ENCODE measurements at places on chromosomes 11 and 22.

GRCh38 chr11:64297699-64298358 is 2.3 kb upstream of the CATSPERZ start:
- no peak for DNase-seq

DNA sequence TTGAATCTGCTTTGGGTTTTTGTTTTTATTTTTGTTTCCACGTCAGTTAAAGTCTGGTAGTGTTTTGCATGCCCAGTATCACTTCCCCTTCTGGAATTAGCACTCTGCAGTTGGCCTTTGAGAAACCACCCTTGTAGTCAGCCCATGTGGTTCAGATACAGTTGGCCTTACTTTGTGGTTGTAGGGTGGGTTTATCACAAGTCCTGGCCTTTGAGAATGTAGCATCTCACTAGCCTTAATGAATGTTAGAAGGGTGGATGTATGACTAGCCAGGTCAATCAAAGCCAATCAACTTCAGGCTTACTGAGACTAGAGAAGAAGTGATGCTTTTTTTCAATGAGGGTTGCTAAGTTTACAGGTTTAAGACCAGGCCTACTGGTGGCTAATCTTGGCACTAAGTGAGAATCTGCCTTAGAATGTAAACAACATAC is 19.8 kb downstream of the ARL14EP start:
- DNase-seq = no peak

- DNase-seq = no peak
These were observed 47.2 kb upstream of the BLID start for GRCh38 chr11:122163053-122163819.

DNA sequence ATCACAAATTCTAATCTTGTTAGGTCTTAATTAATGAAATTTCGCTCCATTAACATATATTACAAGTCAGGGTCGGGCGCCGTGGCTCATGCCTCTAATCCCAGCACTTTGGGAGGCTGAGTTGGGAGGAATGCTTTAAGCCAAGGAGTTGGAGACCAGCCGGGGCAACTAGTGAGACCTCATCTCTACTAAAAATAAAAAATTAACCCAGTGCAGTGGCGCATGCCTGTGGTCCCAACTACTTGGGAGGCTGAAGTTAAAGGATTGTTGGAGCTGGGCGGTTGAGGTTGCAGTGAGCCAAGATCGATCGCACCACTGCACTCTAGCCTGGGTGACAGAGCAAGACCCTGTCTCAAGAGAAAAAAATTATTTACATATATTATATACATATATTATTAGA is 1.9 kb downstream of the TMA7B start:
- DNase-seq = no peak

DNA sequence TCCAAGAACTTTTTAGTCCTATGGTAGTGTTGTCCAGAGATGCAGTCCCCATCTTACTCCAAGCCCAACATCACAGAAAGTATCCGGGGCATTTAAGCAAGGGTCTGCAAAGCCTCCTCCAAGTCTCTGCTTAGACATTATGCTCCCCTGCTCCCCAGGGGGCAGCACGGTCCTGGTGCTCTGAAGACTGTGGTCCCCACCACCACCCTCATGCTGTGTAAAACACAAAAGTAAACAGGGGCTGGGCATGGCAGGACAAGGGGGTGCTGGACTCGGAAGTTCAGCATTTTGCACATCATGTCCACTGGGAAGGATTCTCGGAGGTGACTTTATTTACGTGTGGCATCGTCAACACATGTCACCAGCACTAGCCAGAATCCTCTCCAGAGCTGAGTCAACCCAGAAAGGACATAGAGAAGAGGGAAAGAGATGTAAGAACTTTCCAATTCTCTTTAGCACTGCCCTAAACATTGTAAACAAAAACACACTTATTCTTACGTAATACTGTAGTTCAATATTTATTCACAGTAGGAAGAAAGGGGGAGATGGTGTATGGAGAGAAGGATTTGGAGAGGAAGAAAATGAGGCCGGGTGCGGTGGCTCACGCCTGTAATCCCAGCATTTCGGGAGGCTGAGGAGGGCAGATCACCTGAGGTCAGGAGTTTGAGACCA is 37.7 kb downstream of the TCIRG1 start:
- no peak for DNase-seq

- no peak for DNase-seq
These were observed 330.3 kb downstream of the C11orf87 start for GRCh38 chr11:109752212-109752825.

DNA sequence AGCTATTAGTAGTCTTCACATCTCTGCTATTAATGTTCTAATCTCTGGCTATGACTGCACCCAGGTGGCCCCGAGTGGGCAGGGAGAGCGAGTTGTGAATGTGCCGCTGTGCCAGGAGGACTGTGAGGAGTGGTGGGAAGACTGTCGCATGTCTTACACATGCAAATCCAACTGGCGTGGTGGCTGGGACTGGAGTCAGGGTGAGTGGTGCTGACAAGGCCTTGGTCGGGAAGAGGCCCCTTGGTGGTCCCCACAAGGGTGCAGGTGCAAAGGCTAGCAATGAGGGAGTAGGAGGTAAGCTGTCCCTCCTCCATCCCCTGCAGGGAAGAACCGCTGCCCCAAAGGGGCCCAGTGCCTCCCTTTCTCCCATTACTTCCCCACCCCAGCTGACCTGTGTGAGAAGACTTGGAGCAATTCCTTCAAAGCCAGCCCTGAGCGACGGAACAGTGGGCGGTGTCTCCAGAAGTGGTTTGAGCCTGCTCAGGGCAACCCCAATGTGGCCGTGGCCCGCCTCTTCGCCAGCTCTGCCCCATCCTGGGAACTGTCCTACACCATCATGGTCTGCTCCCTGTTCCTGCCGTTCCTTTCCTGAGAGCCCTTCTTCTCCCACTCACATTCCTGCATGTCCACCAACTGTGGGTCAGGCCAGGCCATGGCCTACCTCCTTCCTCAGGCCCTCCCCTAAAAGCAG is 2.9 kb downstream of the IZUMO1R start:
- no peak for DNase-seq
